Ovary (tissue), 10 donors: ENCODE measurements at places on chromosomes 6 and 20. TPM values are rescaled to one million over a fixed set of nuclear protein-coding genes. Genes with fewer than 3 reads are reported as not detected.

- H3K36me3 ChIP-seq: no peaks in the 10 kb centered on the region
- no peak for DNase-seq
- no peaks in the 10 kb centered on the region for H3K27me3 ChIP-seq
- H3K27ac ChIP-seq: no peak overlapping the region
Measured at GRCh38 chr20:49559411-49560081, 8.4 kb downstream of the PTGIS start.

- no peaks in the 10 kb centered on the region for H3K4me1 ChIP-seq
- peak overlapping the region; percentile 64 for H3K4me3 ChIP-seq
- no peaks in the 10 kb centered on the region for H3K27me3 ChIP-seq
- peak overlapping the region; percentile 73 for H3K27ac ChIP-seq
Measured at GRCh38 chr6:105994118-105994590, 92.0 kb upstream of the PRDM1 start.

DNA sequence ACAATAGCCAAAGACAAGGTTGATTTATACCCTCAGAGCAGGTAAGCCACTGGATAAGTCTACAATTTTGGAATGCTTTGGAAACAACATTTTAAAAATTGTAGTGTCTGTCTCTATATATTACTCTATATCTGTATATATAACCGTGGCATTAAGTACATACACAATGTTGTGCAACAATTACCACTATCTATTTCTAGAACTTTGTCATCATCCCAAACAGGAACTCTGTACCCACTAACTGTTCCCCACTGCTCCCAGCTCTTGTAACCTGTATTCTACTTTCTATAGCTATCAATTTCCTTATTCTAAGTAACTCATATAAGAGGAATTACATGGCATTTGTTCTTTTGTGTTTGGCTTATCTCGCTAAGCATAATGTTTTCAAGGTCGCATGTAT is 78.2 kb upstream of the ASCC3 start:
- H3K4me1 ChIP-seq: no peaks in the 10 kb centered on the region
- no peak for DNase-seq

Gene F13A1
- 124 TPM for polyA plus RNA-seq
